ENCODE measurements at places on chromosomes 11 and 22.

- DNase-seq: no peak
Observed at GRCh38 chr22:40432625-40433024, 62.2 kb downstream of the SGSM3 start.

- DNase-seq: no peak
Observed at GRCh38 chr11:78166855-78167469, 21.5 kb downstream of the KCTD21 start.

- DNase-seq: peak; percentile 53
Observed at GRCh38 chr22:38843657-38844314, at the start of gene NPTXR. Gene NPTXR (minus strand): TSS chr22:38844028.

- no peak for DNase-seq
Observed at GRCh38 chr11:47253660-47254059, 4.1 kb upstream of the NR1H3 start.

- no peak for DNase-seq
Observed at GRCh38 chr11:7546324-7546791, 32.6 kb downstream of the PPFIBP2 start.

- DNase-seq: peak; percentile 20
Observed at GRCh38 chr11:124725719-124726105, 14.0 kb upstream of the NRGN start.

DNA sequence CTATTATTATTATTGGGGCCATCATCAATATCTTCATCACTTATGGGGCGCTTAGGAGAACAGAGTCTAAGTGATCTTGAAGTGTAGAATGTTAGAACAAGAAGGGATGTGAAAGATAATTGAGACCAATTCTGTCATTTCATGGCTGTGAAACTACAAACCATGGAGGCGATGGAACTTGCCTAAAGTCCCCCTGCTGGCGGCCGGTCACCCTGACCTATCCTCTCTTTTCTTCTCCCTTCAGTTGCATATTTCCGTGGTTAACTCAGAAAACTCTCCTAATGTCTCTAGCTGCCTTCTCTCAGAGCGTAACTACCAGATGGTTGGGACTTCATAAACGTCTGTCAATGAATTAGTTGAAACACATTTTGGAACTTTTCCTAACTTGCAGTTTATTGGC, 6.6 kb upstream of the OR4B1 start:
- peak; percentile 2 for DNase-seq
